AG08395 (cell line): ENCODE measurements at places on chromosomes 11 and 22.
A peak's percentile ranks its signal among the peaks of the same experiment; 100 is the strongest.

DNA sequence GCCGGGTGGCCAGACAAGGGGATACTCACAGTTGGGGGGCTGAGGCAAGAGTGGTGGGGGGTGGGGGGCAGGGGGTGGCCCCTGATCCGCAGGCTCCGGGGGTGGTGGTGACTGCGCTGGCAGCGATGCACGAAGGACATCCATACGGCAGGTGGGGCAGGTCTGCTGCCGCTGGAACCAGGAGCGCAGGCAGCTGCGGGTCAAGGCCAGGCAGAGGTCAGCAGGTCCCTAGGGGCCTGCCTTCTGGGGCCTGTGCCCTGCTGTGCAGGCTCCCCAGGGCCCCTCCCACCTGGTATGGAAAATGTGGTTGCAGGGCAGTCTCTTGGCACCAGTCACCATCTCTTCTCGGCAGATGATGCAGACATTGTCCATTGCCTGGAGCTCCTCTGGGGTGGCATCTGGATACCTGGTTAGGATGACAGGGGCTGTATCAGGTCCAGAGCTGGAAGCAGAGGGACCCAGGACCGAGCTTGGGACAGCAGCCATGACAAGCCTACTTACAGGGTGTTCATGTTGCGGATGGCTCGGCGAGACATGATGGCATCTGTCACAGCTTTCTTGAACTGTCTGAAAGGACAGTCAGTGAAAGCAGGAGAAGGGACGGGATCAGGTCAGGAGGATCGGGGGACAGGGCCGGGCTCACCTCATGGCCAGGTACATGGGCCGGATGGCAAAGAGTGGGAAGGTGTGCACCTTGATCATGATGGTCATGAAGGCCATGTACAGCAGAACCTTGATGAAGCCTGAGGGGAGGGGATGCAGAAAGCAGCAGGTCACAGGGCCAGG, 3.5 kb downstream of the SYVN1 start:
- no peak for DNase-seq

DNA sequence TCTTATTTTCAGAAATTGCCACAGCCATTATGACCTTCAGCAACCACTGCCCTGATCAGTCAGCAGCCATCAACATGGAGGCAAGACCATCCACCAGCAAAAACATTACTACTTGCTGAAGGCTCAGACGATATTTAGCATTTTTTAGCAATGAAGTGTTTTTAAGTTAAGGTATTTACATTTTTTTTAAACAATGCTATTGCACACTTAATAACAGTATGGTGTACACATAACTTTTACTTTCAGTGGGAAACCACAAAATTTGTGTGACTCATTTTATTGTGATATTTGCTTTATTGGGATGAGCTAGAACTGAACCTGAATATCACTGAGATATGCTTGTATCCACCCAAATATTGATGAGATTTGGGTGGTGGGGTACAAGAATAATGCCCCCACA, 110.9 kb downstream of the TSPAN18 start:
- no peak for DNase-seq

GRCh38 chr11:13042873-13043342, 33.8 kb downstream of the RASSF10 start:
- no peak for DNase-seq

GRCh38 chr11:95487938-95488337, 256.9 kb upstream of the SESN3 start:
- DNase-seq: no peak

GRCh38 chr11:111977146-111978027, 40.2 kb downstream of the DIXDC1 start:
- DNase-seq: peak; percentile 72

DNA sequence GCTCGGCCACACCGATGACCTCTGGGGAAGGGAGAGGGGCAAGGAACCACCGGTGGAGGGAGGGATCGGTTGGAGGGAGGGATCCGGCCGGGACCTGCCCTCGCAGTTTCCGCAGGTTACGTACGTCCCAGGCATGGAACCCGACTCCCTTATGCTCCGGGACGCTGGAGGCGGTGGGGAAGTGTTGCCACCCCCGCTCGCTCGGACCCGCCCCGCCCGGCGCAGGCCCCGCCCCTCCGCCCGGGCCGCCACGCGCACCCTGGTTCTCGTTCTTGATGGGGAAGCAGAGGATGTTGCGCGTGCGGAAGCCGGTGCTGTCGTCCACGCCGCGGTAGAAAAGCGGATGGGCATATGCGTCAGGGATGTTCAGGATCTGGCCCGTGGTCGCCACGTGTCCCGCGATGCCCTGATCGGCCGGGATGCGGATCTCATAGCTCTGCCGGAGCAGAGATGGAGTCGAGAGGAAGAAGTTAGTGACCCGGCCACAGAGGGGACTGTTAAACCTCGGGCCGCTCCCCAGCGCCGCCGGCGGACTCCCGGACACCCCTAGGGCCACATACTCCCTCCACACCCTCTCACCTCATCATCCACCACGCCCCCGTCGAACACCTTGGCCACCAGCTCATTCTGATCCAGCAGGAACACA, 89.8 kb downstream of the PDE2A start:
- DNase-seq: no peak

GRCh38 chr11:101096036-101096704, 33.4 kb downstream of the PGR start:
- no peak for DNase-seq

- DNase-seq: no peak
Observed at GRCh38 chr11:42870480-42870879, 441.3 kb upstream of the API5 start.

DNA sequence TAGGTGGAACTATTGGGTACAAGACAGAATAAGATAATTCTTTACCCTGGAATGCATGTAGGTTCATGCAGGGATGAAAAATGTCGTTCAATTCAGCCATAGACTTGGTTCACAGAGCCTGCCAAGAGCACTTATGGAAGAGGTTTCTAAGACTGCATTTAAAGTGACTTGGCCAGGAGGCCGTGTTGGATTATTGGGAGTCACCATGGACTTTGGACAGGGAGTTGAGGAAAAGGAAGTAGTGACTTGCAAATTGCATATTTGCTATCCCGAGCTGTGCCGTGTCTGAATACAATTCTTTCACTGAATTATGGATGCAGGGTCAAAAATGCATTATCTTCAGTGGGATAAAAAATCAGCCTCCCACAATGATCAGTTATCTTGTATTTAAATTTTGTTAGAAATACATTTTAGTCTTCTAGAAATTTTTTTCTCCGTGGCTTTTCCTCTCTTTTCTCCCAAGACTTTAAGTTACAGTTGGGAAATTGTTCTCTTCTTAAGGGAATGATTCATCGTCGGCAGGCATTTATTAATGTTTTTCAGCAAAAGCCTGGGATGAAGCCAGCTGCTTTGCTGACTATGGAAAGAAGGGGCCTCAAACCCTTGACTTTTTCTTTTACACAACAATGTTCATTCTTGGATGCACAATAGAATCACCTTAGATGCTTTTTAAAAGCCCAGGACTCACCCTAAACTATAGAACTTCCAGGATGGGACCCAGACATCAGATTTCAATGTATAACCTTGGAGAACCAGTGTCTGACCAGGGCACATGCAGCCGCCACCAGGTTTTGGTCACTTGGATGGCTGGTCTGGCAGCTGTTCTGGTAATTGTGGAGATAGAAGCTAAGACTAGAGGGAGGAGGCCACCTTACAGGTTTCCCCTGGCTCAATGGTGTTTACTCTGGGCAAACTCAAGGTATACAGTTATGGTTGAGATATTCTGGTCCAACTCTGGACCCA, 70.8 kb downstream of the FAT3 start:
- DNase-seq: no peak

DNA sequence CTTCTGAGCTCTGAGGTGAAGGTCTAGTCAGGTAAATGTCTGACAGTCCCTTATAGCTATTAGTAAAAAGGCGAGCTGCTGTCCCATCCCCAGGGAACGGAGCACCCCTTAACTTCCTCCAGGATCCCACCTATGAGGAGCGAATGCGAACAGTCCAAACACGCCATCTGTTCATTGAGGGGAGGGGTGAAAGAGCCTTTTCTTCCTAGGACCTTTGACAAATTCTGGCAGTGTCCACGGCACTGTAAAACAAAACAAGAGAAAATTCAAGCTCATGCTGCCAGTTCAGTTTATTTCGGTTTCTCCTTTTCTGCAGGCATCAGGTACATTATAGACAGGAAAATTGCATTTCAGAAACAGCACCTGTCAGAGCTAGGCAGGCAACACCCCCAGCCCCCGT, 253.8 kb upstream of the CADM1 start:
- DNase-seq: no peak

DNA sequence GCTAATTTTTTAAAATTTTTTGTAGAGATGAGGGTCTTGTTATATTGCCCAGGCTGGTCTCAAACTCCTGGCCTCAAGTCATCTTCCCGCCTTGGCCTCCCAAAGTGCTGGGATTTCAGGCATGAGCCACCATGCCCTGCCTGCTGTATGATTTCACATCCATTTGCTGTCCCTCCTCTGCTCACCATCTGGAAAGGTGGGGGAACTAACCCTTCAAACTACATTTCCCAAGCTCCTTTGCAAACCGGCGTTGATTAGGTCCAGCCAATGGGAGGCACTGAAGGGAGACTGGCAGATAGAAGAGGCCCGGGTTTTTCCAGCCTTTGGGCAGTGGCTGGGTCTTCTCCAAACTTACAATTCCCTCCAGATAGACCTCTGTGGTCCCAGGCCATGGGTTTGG, 19.3 kb downstream of the RFPL1 start:
- peak; percentile 70 for DNase-seq

- DNase-seq: no peak
Observed at GRCh38 chr11:27238811-27239210, 124.2 kb downstream of the CCDC34 start.

DNA sequence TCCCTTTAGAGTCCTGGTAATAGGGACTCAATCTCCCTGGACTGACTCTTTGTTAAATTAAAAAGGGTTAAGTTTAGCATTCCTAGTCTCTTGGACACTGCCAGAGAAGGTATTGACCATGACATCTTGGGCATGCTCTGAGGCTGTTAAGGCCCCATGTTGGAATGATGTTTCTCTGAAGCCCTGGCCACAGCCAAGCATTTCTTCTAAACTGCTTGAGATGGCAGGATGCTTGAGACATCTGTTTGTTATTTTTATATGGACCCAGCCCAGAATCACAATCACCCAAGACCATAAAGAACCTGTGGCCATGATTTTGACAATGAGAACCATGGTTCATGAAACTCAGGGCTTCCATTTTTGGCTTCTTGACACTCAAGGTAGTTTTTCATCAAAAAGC, 5.5 kb upstream of the ANKK1 start:
- no peak for DNase-seq

GRCh38 chr11:933142-933851, 7.6 kb downstream of the AP2A2 start:
- no peak for DNase-seq

DNA sequence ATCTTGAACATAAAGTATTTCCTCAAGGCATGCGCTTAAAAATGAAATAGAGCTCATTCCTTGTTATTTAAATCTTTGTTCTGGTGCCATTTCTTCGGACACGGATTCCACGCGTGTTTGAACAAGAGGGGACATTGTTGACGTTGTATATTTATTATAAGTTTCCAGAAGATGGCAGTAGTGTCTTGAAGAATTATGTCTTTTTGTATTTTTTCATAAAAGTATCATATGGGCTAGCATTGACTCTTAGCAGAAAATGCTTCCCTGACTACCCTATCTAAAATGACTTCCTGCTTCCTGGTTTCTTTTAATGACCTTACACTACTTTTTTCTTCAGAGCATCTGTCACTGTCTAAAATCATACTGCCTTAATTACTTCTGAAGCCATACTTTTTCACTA, 20.4 kb downstream of the BIRC2 start:
- peak; percentile 7 for DNase-seq

DNA sequence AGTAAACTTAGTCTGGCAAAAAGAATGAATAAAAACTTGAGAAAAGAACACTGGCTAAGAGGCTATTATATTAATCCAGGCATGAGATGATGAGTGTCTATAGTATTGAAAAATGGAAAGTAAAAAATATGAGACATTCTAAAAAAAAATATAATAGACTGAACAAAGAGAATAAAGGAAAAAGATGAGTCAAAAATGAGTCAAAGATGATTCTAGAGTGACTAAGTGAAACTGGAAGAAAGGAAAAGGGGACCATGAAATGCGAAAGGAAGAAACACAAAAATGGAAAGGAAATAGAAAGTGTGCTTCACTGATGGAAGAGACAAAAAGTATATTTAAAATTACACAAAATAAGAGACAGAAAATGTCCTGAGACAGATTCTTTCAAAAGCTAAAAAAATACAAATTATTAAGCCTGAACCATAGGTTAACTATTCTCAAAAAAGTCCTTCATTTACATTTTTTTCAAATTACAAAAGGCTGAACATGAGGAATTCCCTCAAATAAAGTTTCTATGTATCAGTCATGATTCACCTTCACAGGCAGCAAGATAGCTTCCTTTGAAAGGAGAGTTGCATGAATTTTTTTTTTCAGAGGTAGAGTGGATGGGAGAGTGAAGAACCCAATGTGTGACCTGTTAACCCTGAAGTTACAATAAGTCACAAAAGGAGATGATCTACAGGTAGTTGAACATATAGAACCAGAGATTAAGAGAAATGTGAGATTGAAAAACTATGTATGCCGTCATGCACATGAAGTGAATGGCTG, 75.2 kb downstream of the EIF3M start:
- DNase-seq: no peak

GRCh38 chr22:20788627-20789344, 14.9 kb downstream of the SERPIND1 start:
- no peak for DNase-seq

- no peak for DNase-seq
Observed at GRCh38 chr11:126391286-126391954, 35.9 kb downstream of the ST3GAL4 start.

- DNase-seq: peak; percentile 65
Observed at GRCh38 chr11:86559311-86559945, 113.0 kb downstream of the ME3 start.

- DNase-seq: no peak
Observed at GRCh38 chr22:41725510-41726110, 26.3 kb downstream of the MEI1 start.

DNA sequence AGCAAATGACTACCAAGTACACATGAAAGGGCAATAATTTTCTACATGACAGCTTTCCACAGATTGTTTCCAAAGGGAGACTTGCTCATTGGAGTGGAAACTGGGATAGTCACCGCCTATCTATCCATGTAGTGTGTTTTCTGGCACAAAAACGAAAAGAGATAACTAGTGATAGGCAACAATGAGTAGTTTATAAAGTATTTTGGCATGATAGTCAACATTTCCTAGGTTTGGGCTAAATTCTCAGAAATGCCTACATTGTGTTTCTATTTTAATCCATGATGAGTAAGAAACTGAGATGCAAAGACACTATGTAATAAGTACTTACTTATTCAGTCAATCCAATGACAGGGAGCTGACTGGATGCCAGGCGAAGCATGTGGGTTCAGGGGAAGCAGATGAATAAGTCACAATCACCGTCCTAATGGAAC, 1129.1 kb downstream of the DLG2 start:
- peak; percentile 41 for DNase-seq
